ENCODE measurements at places on chromosomes 12 and 14.

DNA sequence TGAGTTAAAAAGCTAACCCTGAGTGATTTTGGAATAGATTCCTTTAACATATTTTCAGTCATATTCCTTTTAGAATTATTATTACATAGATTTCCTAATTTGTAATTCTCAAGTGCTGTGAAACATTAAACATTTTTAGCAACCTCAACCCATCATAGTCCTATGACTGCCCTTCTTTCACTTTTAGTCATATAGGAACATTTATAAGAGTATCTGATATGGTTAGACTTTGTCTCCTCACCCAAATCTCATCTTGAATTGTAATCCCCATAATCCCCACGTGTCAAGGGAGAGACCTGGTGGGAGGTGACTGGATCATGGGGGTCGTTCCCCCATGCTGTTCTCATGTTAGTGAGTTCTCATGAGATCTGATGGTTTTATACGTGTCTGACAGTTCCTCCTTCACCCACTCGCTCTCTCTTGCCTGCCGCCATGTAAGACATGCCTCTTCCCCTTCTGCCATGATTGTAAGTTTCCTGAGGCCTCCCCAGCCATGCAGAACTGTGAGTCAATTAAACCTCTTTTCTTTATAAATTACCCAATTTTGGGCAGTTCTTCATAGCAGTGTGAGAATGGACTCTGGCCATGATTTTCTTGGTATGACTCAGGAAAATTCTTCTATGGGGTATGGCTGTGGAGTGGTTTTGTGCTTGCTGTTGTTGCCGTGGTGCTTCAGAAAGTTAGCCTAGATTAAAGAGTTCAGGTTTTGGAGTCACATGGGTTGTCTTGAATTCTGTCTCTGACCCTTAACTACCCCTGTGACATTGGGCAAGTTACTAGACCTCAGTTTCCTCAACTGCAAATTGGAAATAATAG lies 83.9 kb downstream of the FUT8 start:
- DNase-seq: no peak

DNA sequence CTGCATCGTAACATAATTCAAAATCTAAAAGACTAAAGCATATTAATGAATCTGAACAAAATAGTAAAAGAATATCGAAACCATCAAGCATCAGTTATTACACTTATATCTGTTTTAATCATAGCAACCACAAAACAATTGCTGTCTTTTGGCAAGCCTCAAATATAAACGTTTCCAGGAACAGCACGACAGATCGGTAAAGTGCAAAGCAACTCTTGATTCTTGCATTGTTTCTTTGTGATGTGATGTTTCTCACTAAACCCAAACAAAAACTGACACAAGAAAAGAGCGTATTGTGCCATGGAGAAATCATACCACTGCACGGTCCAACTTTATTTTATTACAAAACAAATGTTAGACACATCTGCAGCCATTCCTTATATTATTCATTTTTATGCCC lies 9.2 kb upstream of the MYF6 start:
- DNase-seq: no peak

GRCh38 chr12:128942960-128943477 lies 89.7 kb downstream of the GLT1D1 start:
- no peak for DNase-seq

DNA sequence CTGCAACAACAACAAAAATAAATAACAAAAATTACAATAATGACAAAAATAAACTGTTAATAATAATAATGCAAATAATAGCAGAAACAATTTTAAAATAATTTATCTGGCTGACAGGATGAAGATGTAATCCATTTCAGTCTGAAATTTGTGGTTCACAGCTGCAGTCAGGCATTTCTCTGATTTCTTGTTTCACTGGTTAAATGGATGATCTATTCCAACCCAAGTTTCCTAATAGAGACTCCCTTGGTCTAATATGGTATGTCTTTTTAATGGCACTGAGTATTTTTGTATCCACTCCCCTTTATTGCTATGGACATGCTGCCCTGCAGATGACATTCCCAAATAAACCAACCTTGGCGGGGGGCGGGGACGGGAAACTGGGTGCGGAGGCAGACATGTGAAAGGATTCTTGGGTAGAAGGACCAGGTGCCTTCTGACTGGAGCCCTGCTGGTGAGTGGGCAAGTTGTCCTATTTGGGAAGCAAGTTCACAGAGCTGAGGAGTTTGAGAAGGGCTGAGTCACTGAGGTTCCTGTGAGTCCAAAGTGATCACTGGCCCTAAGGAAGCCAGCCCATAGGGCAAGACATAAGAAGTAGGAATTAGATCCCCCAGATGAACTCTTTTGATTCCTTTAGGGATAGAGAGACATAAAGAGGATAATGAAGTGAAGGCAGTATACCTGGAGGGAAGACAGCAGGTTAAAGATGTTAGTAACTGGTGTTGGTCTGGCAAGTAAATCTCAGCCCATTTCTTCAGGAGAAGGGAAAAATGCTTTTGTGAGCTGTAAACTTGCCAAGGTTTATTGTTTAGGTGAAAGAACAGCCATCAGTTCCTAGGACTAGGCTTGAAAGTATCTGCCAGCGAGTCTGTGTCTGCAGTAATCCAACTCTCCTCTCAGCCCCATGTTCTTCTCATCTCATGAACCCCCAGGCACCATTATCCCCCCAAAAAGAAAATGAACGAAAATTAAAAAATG lies 14.5 kb downstream of the FOXG1 start:
- no peak for DNase-seq

DNA sequence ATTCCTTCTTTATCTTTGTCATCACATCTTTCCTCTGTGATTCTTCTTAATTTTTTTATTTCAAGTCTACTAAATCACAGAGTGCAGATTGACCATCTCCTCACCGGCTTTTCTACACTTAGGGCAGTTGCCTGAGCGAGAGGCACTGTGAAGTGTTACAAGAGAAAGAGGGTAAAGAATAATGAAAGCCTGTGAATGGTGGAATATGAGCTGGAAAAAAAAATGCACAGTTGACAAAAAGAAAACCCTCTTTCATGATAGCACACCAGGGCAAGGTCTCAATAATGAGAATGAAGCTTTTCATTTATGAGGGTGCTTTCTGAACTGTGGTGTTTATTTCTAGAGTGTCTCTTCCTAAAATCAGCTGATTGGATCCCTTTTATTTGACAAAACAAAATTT lies 106.2 kb upstream of the PDE3A start:
- DNase-seq: no peak

GRCh38 chr14:74554742-74555362 lies 57.2 kb downstream of the LTBP2 start:
- DNase-seq: no peak

GRCh38 chr12:46455648-46456352 lies 83.2 kb upstream of the SLC38A2 start:
- no peak for DNase-seq

DNA sequence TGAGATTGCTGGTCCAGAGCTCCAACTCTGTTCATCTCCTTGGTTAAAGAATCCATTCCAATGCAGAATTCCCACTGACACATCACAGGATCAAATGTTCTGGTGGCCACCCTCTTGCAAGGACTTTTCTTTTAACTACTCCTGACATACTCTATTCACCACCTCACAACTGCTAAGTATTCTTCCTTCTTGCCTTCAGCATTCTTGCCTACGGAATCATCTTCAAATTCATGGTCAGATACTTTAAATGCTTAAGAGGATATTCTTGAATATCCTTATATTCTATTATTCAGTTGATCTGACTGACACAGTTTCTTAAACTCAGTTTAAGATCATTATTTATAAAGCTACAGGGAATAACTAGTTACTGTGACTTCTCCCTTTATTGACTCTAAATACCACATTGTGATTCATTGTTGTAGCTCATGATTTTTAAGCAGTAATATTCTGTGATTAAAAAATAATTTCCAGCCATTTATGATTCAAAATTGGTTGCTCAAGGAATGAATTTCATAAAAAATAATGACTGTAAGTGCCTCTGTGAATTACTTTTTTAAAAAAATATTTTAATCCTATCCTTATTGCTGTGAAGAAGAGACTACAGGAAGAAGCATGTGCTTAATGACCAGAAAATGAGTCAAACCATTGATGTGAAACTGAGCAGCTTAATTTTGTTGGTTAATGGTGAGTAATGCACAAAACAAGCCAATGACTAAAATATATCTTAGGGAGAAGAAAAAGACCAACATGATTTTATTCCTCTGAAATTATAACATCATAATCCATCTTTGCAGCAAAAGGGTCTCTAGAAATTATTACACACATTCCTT lies 207.1 kb downstream of the PIK3C2G start:
- DNase-seq: no peak

GRCh38 chr14:33646692-33647260 lies 304.1 kb downstream of the EGLN3 start:
- DNase-seq: no peak
